ENCODE measurements at places on chromosomes 11 and 22.

GRCh38 chr22:41245917-41246499, 5.3 kb upstream of the CHADL start:
- DNase-seq, result no peak

- DNase-seq, result no peak
Observed at GRCh38 chr11:130653838-130654636, 205.6 kb downstream of the ADAMTS15 start.

DNA sequence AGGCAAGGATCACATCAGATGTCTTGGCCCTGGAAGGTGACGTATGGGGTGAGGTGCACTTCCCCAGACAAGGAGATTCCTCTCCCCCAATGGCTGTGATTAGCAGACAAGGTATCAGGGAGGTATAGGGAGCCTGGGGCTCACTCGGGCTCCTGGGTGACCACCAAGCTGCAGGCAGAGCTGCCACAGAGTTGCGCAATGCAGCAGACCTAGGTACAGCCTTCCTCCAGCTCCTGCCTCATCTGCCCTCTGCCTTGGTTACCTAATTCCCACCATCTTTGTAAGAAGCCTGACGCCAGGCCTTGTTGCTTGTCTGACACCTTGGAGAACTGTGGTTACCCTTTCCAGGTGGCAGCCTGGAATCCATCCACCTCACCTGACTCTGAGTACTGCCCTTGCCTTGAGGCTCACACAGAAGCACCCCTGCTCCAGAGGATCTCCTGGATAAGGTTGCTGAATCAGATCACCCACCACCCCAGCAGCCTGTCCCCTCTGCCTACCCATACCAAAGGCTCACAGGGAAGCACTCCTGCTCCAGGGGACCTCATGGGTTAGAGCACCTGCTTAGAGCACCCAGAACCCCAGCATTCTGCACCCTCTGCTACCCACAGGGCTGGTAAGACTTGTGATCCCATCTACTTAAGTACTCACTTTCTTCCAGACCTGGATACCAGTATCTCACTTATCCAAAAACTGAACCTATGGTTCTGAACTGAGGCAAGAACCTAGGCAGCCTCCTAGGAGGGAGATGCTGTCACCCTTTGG, 40.4 kb downstream of the GAB4 start:
- DNase-seq, result no peak

GRCh38 chr11:46912526-46913150, 5.7 kb downstream of the LRP4 start:
- DNase-seq, result no peak

- DNase-seq, result no peak
Observed at GRCh38 chr11:46391186-46391577, 394 bp downstream of the CHRM4 start.

DNA sequence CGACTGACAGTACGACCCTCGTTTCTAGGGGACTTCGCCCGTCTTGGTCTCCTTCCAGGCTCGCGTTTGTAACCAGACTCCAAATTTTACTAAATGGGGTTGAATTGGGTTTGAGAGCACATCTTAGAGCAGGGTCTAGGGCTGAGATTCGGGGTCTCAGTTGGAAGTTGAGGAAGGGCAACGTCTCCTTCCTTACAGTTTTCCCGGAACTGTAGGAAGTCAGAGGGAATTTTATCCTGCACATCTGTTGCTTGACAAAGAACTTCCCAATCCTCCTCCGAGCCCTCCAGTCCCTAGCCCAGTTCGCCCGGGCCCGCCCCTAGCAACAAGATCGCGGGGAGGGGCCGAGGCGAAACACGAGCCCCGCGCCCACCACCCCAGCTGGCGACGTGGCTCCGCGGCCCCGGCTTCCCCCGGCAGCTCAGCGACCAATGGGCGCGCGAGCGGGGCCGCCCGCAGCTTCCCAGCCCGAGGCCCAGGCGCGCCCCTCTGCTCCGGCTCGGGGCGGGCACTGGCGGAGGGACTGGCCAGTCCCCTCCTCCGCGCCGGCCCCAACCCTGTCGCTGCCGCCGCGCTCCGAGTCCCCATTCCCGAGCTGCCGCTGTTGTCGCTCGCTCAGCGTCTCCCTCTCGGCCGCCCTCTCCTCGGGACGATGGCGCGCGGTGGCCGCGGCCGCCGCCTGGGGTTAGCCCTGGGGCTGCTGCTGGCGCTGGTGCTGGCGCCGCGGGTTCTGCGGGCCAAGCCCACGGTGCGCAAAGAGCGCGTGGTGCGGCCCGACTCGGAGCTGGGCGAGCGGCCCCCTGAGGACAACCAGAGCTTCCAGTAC, at the start of gene RCN1:
Gene RCN1 (plus strand): TSS at position 530 of the 826 bp plus-strand sequence. CDS start 123 bp downstream, at position 653.
- peak; percentile 31 for DNase-seq

DNA sequence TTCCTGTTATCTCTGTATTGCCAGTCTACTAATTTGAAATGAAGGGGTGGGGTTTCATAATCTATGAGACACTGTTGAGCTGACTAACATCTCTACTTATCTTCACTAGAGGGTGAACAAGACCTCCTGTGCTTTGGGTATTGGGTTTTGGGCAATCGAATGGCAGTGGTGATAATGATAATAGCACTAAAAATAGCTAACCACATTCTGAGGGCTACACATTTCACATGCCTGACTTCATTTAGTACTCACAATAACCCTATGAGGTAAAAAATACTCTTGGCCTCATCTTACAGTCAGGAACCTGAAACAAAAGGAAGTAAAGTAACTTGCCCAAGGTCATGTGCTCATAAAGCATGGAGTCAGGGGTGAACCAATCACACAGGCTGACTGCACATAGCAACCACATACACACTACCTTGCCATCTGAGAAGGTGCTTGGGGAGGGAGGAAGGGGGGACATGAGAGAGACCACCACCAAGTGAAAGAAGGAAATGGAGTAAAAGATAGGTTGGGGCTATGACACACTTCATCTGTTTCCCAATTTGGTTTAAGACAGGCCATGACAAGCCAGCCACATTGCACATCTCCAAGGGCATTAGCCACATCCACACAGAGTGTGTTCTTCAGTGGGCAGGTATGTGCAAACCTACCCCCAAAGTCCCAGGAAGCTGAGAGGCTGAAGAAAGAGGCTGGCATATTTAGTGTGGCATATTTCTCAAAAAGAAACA, 387.6 kb upstream of the DDI1 start:
- DNase-seq, result no peak

- DNase-seq, result no peak
Observed at GRCh38 chr11:8061555-8062428, 19.2 kb upstream of the TUB start.

- no peak for DNase-seq
Observed at GRCh38 chr11:11137339-11137738, 215.7 kb downstream of the CSNK2A3 start.

DNA sequence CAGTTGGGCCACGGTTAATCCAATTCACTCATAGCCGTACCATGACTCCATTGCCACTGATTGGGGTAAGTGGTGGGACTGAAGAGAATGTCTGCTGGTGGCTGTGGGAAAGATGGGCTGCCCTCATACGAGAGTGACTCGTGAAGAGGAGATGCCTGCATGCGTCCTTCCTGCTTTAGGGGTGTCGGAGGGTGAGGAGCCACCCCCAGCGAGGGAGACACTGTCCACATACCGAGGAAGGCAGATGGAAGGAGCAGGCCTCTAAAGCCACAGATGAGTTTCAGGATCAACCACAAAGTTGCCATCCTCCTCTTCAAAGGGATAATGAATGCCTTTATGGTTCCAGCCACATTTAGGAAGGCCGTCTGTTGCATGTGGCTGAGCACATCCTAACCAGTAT, 83.2 kb downstream of the GRIK4 start:
- no peak for DNase-seq

DNA sequence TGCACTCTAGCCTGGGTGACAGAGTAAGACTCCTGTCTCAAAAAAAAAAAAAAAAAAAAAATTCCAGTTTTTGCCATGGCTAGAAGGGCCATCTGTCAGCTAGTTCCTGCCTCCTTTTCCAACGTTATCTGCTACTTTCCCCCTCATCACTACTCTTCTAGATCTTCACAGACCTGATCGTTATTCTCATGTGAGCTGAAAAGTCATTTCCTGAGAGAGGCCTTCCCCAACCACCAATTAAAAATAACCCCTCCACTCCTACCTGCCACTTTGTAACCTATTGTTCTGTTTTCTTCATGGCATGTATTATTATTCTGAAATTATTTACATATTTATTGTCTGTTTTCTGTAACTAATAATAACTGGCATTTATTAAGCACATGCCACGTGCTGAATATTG, 24.2 kb downstream of the SGSM3 start:
- DNase-seq, result no peak

DNA sequence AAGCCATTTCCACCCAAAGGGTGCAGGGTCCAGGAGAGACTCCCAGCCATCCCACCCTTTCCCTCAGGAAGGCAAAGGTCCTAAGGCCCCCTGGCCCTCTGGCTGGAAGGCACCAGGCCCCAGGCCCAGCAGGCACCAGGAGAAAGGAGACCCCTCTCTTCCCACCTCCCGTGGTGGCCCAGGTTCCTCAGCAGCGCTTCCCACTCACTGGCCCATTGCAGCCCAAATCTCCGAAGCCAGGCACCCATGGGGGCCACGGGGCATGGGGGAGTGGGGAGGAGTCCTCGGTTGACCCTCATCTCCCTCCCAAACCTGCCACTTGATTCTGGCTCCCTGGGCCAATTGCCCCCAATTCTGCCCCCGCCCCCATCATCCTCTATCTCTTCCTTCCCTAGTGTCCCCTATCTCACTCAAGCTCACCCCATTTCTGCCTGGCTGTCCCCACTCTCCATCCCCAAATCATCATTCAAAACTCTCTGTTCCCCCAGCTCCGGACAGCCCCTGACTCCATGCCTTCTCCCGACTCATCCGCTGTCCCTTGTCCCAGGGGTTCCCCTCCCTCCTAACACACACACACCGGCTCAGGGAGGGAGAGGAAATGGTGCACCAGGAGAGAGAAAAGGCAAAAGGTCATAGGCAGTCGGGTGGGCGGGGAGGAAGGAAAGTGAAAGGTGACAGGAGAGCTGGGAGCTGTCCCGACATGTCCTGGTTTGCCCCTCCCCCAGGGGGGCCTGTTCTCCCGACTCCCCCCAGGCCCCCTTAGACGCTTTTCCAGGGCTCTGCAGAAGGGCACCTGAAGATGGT, 1.2 kb downstream of the LIF start:
- DNase-seq, result no peak

DNA sequence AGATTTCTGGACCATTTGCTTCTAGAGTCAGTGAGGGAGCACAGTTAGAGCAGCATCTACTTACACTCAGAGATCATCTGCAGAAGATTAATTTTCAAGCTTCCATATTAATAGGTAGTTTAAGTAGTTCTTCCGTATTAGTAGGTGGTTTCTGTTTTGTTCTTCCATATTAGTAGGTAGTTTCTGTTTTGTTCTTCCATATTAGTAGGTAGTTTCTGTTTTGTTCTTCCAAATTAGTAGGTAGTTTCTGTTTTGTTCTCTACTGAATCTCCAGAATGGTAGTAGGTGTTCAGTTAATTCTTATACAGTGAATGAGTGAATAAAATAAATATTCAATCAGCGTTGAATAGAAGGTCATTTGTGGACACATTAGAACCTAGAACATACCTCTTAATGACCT, 175.7 kb downstream of the TMEM135 start:
- DNase-seq, result no peak

- DNase-seq, result no peak
Observed at GRCh38 chr11:73244589-73245240, 26.6 kb downstream of the P2RY2 start.

GRCh38 chr11:4677948-4678347, 19.7 kb downstream of the OR51E2 start:
- no peak for DNase-seq

- DNase-seq, result no peak
Observed at GRCh38 chr22:22878801-22879674, 8.6 kb upstream of the IGLL5 start.

- no peak for DNase-seq
Observed at GRCh38 chr11:28400331-28401100, 292.3 kb downstream of the METTL15 start.

- DNase-seq, result no peak
Observed at GRCh38 chr22:30968015-30968923, at the start of gene MORC2. Gene MORC2, minus strand, starts transcription at chr22:30968774. Its CDS starts 885 bp downstream, at chr22:30967889.

GRCh38 chr11:131689049-131689925, 318.9 kb downstream of the NTM start:
- no peak for DNase-seq

- no peak for DNase-seq
Observed at GRCh38 chr22:30905696-30906341, 62.8 kb downstream of the MORC2 start.

All from D721Med (cell line).